ENCODE measurements at places on chromosomes 2 and 18.

DNA sequence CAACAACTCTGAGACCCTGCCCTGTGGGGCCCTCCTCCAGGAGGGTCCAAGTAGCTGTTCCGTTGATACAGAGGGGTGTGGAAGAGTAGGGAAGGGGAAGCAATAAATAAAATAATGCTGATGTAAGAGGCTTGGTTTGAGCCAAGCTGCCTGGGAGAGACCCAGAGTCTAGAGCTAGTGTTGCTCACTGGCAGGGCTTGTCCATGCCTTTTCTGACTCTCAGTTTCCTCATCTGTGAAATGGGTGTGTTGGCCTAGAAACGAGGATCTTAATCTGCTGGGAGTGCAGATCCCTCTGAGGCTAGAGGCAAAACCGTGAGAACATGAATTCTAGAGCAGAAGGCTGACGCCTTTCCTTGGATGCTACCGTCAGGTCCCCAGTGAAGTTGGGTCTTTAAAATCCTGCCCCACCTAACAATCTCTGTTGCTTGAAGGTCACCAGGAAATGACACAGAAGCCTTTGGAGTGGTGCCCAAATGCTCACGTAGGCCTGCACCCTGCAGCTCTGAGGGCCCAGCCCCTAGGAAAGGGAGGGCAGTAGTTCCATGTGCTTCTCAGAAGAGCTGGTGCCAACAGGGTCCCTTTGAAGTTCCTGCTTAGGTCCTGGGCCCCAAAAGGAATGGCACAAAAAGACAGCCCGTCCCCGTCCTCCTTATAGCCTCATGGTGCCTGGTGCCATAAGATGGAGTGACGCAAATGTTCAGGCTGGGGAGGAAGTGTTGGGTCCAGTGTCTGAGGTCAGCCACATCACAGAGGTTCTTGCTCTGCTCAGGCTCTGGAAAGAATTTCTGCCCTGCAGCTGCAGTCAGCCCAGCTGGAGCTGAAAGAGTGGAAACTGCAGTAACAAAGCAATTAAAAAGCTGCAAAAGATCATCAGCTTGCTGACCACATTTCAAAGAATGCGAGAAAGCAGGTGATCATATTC lies 73.2 kb upstream of the SMAD2 start:
- peak; percentile 77 for DNase-seq

GRCh38 chr18:67766930-67767329 lies 250.4 kb upstream of the DSEL start:
- no peak for DNase-seq

GRCh38 chr2:75379476-75380210 lies 180.3 kb upstream of the TACR1 start:
- no peak for DNase-seq

DNA sequence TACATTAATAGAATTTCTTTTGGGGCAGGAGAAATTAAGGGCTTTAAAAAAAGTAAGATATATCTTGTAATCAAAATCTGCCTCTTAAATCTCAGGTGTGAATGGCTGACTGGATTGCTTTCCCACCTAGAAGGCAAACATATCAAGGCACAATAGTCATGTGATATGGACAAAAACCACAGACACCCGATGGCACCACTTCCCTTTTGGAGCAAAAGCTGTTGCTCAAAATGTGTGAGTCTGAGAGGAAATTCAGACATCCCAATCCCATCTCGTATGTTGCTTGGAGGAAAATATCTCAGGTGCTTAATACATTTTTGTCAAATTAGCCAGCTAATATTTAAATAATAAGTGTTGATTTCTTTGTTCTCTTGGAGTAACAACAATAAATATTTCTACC lies 120.7 kb downstream of the KCNF1 start:
- DNase-seq, result no peak

- DNase-seq, result no peak
Measured at GRCh38 chr2:14550658-14551057, 81.9 kb upstream of the LRATD1 start.

DNA sequence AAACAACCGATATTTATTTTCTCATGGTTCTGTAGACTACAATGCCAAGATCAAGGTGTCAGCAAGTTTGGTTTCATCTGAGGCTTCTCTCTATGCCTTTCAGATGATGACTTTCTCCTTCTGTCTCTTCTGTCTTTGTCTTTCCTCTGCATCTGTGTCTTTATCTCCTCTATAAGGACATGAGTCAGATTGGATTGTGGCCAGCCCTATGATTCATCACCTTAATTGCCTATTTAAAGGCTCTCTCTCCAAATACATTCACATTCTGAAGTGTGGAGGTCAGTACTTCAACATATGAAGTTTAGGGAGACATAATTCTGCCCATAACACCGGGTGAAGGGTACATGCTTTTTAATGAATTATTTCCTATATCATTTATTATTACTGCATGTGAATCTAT lies 71.2 kb upstream of the CNTNAP5 start:
- no peak for DNase-seq

GRCh38 chr2:232132181-232132580 lies 170.7 kb downstream of the DIS3L2 start:
- no peak for DNase-seq

GRCh38 chr2:230814616-230815015 lies 50.1 kb upstream of the ITM2C start:
- no peak for DNase-seq

DNA sequence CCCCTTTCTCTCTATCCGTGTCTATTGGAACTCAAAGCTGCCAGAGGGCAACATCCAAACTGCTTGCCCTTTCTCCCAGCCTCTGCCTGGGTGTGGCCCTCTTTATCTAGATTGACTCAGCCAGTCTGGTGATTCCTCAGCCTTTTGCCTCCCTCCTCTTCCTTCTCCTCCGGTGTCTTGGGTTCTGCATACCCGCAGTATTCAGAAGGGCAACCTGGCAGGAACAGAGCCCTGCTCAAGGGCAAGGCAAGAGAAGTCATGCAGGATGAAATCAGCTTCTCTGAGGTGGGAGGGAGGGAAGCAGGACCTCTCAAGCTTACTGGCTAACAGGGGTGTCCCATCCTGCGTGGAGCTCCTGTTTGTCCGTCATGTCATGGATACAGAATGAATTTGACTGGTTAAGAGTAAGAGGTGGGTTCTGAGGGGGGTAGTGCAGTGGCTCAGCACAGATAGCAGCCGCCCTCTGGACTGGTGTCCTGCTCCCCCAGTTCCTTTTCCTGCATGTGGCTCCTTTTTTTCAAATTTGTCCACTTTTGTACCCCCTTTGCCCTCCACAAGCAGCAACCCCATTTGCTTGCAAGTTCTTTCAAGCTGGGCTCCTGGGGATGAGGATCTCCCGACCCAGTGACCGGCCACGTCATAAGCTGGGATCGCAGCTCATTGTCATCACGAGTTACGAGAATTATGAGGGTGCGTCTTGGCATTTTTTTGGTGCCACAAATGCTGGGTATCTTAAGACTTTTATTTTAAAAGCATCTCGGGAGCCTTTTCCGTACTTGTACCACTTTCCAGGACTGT lies 154.1 kb downstream of the FHOD3 start:
- DNase-seq, result no peak

Measured in left colon (tissue), 2 donors.